ENCODE measurements at places on chromosomes 1 and 21.
A peak's percentile ranks its signal among the peaks of the same experiment; 100 is the strongest.

GRCh38 chr1:44575396-44575795 is 98.9 kb downstream of the TMEM53 start:
- DNase-seq = no peak

- peak; percentile 17 for DNase-seq
Observed at GRCh38 chr1:152112101-152112884, 3.0 kb downstream of the TCHH start.

- DNase-seq = no peak
Observed at GRCh38 chr1:185054365-185055060, 9.2 kb downstream of the RNF2 start.

- no peak for DNase-seq
Observed at GRCh38 chr21:29236201-29236600, 62.5 kb upstream of the BACH1 start.

All from GM06990 (cell line).